ENCODE measurements at places on chromosomes 1 and 21. TPM values are rescaled to one million over a fixed set of nuclear protein-coding genes. Genes with fewer than 3 reads are reported as not detected.

The CLCNKB gene
- 0.18 TPM for total RNA-seq

The TNFRSF8 gene
- 2.7 TPM for total RNA-seq

The SLAMF6 gene
- total RNA-seq = 4.8 TPM

The C4BPB gene
- total RNA-seq = 10.4 TPM

The S100B gene
- total RNA-seq = 4.5 TPM

The OR2T35 gene
- total RNA-seq = not detected

The GBP4 gene
- 41.0 TPM for total RNA-seq

GRCh38 chr1:117205368-117205767 lies 5.4 kb downstream of the VTCN1 start:
- DNase-seq = no peak

DNA sequence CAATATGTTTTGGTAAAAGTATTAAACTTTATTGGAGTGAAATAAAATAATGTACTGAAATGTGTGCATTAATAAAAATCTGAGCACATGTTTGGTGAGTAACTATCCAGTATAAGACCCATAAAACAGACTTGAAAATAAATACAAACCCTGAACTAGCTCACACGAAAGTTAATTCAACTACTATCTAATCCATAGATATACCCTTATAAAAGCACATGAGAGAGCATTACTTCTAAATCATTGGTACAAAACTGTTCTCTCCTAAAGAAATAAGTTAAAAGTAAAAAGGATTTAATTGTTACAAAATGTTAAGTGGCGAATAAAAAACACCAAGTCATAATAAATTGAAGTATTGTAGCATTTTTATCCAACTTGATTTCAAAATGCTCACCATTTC lies 295.6 kb downstream of the PTPRC start:
- no peak for DNase-seq

DNA sequence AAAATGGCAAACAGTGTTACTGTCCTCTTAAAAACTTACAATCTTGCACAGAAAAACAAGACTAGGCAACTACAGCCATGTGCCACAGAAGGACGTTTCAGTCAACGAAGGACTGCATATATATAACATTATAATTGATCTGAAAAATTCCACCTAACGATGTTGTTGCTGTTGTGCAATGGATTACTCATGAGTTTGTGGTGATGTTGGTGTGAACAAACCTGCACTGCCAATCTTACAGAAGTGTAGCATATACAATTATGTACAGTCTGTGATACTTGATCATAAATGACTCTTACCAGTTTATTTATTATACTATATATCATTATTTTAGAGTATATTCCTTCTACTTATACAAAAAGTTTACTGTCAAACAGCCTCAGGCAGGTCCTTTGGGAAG lies 6.8 kb upstream of the VAMP4 start:
- DNase-seq = no peak

GRCh38 chr1:1567891-1568291 lies 6.8 kb downstream of the SSU72 start:
- no peak for DNase-seq

DNA sequence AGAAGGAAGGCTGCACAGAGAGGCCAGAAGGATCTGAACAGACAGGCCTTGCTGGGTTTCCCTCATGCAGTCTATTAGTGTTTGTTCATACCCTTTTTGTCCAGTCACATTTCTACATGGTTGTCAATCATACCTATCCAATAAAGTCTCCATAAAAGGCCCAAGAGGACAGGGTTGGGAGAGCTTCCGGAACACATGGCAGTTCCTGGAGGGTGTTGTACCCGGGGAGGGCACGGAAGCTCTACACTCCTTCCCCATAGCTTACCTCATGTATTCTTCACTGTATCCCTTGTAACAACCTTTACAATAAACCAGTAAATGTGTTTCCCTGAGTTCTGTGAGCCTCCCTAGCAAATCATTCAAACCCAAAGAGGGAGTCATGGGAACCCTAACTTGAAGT lies 28.0 kb downstream of the MCOLN2 start:
- DNase-seq = no peak

- DNase-seq = no peak
These were observed at the start of gene AIM2 for GRCh38 chr1:159076438-159077119. Gene AIM2, minus strand, starts transcription at chr1:159076766. Its CDS starts 3,267 bp downstream, at chr1:159073499.

DNA sequence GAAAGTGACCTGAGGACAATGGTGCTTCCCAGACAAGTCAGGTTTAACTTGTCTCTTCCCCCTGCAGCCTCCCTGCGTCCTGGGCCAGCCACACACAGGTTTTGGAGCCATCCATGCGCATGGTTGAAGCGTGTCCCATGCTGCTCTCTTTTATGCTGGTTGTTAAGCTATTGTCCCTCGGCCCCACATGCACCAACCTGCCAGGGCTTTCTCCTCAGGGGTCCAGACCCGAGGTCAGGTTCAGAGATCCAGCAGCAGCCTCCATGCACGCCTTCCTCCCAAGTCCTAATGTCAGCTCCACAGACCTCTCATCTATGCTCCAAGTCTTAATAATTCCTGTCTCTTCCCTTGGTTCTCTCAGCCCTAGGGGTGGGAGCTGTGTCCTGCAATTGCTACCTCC lies 1.6 kb downstream of the ABCA4 start:
- DNase-seq = no peak

DNA sequence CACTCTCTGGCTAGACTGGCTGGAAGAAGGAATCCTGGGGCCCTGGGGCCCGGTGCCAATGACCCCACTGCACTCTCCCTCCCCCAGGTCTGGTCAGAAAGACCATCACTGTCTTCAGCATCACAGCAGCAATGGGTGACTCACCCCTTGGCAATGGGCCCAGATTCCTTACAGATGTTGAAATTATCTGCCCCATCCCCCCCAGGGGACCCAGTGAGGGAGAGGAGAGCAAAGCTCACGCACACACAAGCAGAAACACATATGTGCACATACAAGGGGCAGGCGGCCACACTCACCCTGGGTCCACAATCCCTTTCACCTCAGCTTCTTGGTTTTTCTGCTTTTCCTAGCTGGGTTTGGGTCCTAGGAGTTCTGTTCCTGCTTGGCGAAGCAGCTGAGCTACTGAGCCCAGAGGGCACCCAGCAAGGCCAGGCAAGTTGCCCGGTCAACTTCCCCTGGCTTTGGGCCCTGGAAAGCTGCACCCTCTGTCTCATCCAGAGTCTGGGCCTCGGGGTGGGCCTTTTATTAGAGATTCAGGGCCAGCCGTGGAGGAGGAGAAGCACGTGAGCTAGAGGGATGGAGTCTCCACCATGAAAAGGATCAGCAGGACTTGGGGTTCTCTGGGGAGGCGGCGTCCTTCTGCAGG lies 2.6 kb downstream of the COL16A1 start:
- peak; percentile 57 for DNase-seq

- no peak for DNase-seq
These were observed 12.1 kb upstream of the GBP6 start for GRCh38 chr1:89351597-89352311.

- no peak for DNase-seq
These were observed 146.4 kb upstream of the LRRC7 start for GRCh38 chr1:69421286-69421685.

- no peak for DNase-seq
These were observed 238.3 kb downstream of the OMA1 start for GRCh38 chr1:58308206-58308605.

GRCh38 chr1:218846181-218846580 lies 327.5 kb upstream of the LYPLAL1 start:
- DNase-seq = no peak

GRCh38 chr1:91603409-91603808 lies 102.8 kb downstream of the CDC7 start:
- no peak for DNase-seq

- DNase-seq = peak; percentile 49
These were observed 32.9 kb downstream of the C21orf91 start for GRCh38 chr21:17786071-17786850.

DNA sequence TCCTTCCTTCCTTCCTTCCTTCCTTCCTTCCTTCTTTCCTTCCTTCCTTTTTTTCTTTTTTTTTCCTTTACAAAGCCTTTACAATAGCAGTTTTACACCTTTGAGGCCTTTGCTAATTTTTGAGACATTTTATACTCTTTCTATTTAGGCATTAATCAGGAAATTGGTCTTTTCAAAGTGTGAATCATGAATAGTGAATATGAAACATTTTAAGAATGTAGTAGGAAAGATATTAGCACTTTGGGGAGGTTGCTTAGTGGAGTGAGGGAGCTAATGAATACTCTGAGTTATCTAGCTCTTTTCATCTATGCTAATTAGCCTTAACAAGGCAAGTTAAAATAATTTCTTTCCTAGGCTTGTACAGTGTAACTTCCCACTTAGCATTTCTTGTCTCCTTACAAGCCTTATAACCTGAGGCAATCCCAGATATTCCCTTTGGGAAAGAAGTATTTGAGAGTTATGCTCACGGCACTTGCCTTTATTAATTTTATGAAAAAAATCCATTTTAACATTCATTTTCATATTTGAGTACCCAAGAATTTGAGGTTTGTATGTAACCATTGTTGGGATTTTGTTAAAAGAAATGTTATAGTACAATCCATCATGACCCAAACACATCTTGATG lies 122.6 kb downstream of the NTNG1 start:
- no peak for DNase-seq

- peak; percentile 87 for DNase-seq
These were observed 29.1 kb upstream of the GRHL3 start for GRCh38 chr1:24289937-24290595.

- DNase-seq = no peak
These were observed 109.4 kb downstream of the KIF26B start for GRCh38 chr1:245264226-245264625.

DNA sequence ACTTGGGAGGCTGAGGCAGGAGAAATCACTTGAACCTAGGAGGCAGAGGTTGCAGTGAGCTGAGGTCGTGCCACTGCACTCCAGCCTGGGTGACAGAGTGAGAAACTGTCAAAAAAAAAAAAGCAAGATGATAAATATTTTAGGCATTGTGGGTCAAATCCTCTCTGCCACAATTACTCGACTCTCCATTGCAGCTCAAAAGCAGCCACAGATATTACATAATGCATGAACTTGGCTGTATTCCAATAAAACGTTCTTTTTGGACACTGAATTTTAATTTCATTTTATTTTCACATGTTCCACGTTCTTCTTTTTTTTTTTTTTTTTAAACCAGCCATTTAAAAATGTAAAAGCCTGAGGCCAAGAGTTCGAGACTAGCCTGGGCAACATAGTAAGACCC lies 69.4 kb downstream of the TCP10L start:
- DNase-seq = no peak

DNA sequence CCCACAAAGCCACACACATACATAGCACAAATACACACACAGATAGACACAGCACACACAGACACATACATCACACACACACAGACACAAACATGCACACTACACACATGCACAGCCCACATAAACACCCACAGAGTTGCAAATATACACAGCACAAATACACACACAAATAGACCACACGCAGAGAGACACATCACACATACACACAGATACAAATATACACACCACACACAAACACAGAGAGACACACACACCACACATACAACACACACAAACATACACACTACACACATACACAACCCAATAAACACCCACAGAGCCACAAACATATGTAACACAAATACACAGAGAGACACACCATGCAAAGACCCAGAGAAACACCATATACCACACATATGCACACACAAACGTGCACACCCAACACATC lies 154.9 kb downstream of the GLUL start:
- no peak for DNase-seq

DNA sequence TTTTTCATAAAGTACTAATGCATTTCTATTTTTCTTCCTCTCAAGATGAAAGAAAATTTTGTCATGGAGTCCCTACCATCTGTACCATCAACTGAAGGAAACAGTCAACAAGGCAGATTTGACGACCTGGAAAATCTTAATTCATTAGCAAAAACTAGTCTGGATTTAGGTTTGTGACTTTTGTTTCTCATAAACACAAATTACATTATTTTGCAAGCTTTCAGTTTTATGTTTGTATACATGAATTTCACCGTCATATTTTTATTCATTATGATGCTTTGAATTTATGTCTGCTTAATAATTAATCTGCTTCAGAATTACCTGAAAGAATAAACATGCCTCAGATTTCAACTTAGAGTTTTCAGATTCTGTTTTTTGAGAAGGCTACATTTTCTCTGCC lies 132.9 kb downstream of the PATJ start:
- DNase-seq = no peak

DNA sequence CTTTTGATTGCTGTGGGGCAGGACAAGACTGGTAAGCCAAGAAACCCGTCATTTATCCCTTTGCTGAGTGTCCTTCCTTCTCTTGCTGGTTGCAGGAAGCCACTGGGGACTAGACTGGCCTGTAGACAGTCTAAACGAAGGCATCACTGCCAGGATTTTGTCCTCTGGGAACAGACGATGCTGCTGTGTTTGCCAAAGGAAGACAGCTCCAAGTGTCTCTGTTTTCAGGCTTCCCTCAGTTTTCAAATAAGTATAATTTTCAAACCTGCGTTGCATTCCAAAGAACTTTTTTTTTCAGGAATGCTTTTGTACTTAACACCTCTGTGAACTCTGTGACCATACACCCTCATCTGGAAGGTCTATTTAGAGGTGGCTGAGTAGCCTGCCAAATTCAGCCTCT lies 269.4 kb downstream of the HLX start:
- DNase-seq = no peak

GRCh38 chr1:170741678-170742077 lies 77.7 kb downstream of the PRRX1 start:
- DNase-seq = no peak

DNA sequence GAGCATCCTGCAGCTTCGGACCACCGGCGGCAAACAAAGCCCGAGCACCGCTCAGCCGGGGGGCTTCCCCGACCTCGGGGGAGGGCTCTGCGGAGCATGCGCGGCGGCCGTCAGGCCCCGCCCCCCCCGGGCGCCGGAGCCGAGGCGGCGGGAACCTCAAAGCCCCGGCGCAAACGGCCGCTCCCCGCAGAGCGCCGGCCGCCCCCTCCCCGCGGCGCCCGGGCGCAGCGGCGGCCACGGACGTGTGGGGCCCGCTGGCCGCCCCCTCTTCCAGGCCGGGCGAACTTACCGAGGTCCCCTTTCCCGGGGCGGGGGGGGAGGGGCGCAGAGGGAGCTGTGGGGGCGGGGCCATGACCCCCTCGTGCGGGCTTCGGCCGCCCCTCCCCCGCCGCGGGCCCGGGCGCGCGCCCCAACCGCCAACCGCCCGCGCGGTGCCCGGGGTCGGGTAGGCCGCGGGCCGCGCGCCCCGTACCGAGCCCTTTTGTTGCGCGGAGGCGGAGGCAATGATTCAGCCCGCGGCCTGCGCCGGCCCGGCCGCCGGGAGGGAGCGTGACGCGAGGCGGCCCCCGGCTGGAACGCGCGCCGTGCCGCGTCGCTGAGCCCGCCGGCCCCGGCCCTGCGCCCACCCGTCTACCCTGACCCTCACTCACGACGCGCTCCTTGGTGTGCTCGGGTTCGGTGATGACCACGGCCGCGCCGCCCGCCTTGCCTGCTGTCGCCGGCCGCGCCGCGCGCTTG lies 1.7 kb downstream of the RCC2 start:
- peak; percentile 53 for DNase-seq

- no peak for DNase-seq
These were observed 152.0 kb upstream of the HMCN1 start for GRCh38 chr1:185581961-185582725.
